ENCODE measurements at places on chromosomes 7 and 10. TPM values are rescaled to one million over a fixed set of nuclear protein-coding genes. Genes with fewer than 3 reads are reported as not detected.

The TFEC gene
- polyA plus RNA-seq: 2.0 TPM

- no peak for DNase-seq
Measured at GRCh38 chr7:770741-771166, 43.7 kb upstream of the PRKAR1B start.

The ATOH7 gene
- 0.13 TPM for polyA plus RNA-seq

The GPR37 gene
- 4.7 TPM for polyA plus RNA-seq
